ENCODE measurements at places on chromosomes 7 and 10.

DNA sequence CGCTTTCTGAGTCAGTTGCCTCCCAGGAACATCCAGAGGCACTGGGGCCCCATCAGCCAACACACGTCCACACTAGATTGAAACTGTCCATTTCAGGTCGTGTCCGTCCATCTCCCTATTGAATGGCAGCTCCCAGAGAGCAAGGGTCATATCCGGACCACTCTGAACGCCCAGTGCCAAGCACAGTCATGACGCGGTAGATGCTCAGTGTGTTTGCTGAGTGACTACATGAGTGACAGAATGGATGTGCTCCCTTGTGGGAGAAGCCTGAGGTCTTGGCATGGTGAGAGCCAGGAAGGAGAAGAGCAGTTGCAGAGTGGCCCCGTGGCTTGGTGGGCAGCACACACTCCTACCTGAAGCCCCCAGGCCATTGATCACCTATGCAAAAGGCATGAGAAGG, 92.5 kb upstream of the CUX1 start:
- DNase-seq: no peak

GRCh38 chr10:29257106-29257783, 31.6 kb upstream of the LYZL1 start:
- DNase-seq: no peak

DNA sequence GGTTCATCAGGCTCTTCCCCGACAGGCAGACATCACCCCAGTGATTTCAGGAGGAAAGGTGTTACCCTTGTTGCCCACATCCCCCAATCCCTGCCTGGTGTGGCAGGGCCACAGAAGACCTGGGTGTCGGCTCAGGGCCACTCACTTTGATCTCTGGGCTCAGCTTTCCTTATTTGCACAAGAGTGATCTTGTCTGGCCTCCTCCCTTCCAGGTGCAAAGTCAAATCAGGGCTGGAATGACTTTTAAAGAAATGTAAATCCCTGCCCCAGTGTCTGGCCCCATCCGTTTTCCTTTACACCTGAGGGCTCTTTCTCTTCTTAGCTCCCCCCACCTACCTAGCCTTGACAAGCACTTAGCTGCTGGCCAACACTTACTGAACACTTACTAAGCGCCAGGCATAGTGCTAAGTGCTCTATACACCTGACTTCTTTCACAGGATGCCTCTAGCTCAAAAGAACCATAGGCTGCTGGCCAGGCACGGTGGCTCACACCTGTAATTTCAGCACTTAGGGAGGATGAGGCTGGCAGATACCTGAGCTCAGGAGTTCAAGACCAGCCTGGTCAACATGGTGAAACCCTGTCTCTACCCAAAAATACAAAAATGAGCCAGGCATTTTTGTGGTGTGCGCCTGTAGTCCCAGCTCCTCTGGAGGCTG, 979 bp upstream of the NODAL start:
- no peak for DNase-seq

DNA sequence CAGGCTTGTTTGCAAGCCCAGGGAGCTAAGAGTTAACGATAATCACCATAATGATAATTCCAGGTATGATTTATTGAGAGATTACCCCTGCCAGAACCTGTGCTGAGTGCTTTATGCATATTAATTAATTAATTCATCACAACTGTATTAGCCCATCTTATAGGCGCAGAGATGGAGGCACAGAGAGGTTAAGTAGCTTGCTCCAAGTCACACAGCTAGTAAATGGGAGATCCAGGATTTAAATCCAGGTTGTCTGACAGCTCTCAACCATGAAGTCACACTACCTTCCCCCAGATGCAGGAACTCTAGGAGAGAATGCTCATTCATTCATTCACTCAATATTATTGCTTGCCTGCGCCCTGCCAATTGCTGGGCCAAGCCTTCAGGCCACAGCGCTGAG, 84.5 kb downstream of the FAM241B start:
- DNase-seq: no peak

GRCh38 chr7:27160145-27160545, 3.7 kb upstream of the HOXA7 start:
- DNase-seq: no peak

- DNase-seq: no peak
Measured at GRCh38 chr7:108076156-108076555, 54.0 kb downstream of the LAMB4 start.

GRCh38 chr7:92057375-92057774, 76.9 kb downstream of the CYP51A1 start:
- DNase-seq: no peak

GRCh38 chr10:26323219-26323618, 106.6 kb downstream of the GAD2 start:
- no peak for DNase-seq

DNA sequence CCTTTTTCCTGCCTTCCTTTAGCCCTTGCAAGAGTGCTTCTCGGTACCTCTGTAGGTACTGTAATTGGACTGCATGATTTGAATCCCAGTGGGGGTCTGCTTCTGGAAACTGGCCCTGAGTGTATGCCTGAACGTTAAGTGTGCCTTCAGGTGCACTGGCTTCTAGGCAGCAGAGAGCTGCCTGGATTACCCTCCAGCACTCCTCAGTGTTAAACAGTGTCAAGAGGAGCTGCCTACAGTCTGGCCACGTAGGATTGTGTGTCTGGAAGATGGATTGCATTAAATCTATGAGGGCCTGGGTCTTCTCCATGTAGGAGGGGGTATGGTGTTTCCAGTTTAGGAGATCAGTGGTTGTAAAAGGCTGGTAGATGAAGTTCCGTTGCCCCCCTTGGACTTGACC, 103.7 kb downstream of the TRIM24 start:
- no peak for DNase-seq

GRCh38 chr7:87816389-87816788, 59.8 kb downstream of the SLC25A40 start:
- no peak for DNase-seq

DNA sequence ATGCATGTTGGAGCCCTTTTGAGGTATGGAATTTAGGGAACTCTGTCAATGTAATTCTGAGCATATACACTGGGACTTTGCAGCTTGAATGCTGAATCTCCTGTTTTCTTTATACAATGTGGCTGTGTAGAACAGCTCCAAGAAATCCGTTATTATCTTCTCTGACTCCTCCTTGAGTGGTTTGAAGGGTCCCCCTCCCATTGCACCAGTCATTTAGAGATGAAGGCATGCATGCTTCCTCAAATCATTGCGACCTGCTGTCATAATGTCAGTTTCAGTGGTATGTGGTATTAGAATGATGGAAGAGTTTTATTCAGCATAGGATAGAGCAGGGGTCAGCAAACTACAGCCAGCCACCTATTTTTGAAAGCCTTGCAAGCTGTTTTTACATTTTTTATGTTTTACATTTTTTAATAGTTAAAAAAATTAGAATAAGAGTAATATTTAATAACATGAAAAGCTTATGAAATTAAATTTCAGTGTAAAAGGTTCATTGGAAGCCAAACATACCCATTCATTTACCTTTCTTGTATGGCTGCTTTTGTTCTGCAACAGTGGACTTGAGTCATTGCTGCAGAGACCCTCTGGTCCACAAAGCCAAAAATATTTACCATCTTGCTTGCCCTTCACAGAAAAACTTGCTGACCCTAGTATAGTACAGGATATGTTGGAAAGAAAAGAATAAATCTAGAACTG, 8.1 kb downstream of the STK17A start:
- DNase-seq: no peak

DNA sequence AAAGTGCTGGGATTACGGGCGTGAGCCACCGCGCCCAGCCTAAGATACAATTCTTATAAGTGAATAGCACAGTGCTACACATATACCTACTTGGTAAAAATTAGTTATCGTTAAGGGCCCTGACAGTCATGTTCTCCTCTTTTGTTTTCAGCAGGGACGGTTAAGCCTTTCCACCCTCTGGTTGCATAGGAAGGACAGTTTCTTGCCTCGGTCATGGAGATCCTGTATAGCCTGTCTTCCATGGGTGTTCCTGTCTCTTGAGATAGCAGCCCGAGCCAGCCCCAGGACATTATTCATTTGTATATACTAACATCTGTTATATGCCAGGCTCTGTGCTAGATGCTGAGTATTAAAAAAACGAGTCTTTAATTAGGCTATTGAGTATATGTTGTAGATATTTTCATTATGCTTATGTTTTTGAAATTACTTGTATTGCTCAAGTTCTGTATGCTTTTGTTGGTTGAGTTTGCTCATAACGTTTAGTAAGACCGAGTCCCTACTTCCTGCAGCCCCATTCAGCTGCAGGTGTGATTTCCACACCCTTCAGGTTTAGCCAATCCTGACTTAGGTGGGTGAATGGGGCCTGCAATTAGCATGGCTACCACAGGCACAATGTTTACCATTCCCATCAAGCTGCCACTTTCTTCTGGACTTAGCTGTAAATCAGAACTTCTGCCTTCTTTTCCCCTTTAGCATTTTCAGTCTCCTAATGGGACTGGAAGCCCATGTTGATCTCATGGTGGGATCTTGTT, 24.8 kb downstream of the CCSER2 start:
- no peak for DNase-seq

- DNase-seq: no peak
Measured at GRCh38 chr10:66852811-66853210, 73.0 kb upstream of the LRRTM3 start.

DNA sequence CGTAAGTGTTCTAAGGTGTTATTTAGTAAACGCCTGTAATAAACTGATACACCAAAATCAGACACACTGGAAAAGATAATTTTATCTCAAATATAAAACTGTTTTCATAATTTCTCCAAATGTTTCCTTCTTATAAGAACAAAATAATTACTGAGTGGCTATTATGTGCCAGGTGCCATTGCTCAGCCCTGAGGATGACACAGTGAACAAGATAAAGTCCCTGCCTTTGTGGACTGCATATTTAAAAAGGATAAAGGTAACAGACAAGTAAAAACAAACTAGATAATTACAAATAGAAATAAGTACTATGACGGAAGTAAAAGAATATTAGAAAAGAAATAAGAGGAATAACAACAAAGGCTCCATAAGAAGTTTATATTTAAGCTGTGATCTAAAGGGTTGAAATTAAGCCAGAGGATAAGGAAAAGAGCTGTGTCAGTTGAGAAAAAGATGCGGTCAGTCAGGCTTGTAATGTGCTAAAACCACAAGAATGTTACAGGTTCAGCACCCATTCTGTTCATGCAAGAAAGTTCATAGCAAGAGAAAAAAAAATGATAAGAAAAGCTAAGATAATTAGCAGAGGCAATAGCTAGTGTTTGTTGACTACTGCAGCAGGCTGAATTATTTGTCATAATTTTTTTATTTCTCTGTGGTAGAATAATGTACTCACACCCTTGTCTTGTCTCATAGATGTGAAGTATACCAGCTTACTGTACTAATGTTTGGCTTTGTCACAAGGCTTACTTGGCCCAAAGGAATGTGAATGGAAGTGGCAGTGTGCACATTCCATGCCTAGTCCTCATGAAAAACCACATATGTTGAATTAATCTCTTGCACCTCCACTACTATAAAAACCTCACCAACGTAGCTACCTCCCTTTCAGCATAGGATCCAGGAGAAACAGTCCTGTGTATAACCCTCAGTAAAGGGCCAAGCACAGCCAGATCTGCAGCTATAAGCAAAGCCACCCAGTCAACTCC, 75.1 kb downstream of the CRPPA start:
- DNase-seq: peak; percentile 43

GRCh38 chr7:27184337-27185012, 557 bp downstream of the HOXA11 start:
- no peak for DNase-seq

Data from NCI-H460 (cell line).